ENCODE measurements at places on chromosomes 12 and 14.

DNA sequence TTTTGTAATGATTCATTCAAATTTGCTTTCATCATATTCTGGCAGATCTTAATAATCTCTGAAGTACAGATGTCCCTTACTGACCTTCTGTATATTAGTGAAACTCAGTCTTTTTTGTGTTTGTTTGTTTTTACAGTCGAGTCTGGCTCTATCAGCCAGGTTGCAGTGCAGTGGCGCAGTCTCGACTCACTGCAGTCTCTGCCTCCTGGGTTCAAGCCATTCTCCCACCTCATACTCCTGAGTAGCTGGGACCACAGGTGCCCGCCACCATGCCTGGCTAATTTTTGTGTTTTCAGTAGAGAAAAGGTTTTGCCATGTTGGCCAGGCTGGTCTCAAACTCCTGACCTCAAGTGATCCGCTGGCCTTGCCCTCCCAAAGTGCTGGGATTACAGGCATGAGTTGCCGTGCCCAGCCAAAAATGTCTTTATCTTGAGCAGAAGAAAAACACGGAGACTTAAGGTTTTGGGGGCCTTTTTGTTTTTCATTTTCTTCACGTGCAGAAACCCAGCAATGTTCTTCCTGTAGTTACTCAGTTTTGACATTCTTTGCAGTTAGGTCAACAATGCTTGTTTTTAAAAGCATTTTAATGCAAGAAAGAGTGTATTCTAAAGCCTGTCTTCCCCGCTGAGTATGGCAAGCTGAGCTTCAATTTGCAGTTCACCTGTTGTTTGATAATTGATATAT is 79.5 kb downstream of the FAR2 start:
- no peak for DNase-seq

DNA sequence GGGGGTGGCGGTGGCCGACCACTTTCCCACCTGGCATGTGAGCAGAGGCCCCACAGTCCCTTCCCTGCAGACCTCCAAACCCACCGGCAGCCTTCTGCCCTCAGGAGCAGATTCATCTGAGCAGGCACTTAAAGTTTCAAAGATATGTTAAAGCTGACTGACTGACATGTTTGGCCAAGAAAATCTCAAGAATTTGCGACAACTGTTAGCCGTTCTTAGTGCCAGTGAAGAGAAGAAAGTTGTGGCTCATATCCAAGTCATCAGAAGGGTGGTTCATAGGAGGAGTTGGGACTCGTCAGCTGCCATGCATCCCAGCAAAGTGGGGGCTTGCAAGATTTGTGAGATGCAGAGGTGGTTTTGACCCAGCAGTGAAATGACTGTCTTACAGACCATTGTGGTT is 27.2 kb downstream of the ELK3 start:
- peak; percentile 22 for DNase-seq

GRCh38 chr12:15982471-15982870 is 71.3 kb downstream of the DERA start:
- no peak for DNase-seq

DNA sequence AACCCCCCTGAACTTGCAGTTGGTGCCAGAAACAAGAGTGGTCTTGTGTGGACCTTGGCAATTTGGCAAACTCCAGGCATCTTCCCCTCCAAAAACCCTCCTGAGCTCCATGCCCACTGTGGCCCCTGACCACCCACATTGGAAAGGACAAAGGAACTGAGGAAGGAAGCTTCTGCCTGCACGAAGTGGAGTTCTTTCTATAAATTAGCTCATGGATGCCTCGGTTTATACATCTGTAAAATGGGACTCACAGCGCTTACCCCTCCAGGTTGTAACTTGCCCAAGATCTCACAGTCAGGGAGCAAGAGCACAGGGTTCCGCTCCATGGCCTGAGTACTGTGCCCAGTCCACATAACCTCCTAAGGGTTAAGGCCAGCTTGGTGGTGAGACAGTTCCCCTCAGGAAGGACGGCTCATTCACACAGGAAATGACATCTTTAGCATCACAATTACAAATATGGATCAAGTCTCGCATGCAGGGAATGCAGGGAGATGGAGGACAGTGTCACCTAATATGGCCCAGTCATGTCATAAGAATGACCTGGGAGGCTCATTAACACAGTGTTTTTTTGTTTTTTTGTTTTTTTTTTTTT is 66.6 kb downstream of the CLMN start:
- DNase-seq: no peak

- DNase-seq: peak; percentile 41
Measured at GRCh38 chr14:67574156-67574555, 25.9 kb downstream of the PIGH start.
